ENCODE measurements at places on chromosomes 16 and 17.

GRCh38 chr17:75047398-75048098 is 523 bp downstream of the KCTD2 start:
- DNase-seq, result peak; percentile 49

GRCh38 chr17:39611401-39612112 is 3.8 kb upstream of the NEUROD2 start:
- no peak for DNase-seq

DNA sequence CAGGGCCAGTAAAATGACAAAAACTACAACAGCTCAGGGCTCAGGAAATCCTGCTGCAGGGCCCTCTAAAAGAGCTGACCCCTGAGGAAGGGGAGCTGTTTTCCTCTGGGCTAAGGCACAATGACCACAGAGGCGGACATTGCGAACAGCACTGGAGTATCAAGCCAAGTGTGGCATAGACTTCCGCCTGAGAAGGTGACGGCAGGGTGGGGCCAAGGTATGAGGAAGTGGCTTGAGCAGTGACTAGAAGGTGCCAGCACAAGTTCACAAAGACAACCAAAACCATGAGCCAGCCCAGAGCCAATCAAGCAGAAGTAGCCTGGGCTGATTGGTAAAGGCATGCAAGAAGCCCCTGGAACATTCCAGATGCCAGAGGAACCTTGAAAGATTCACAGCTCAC is 13.9 kb downstream of the ERN2 start:
- no peak for DNase-seq

GRCh38 chr16:51290442-51291285 is 139.6 kb upstream of the SALL1 start:
- no peak for DNase-seq

- no peak for DNase-seq
Measured at GRCh38 chr17:7110617-7111306, 3.9 kb downstream of the ASGR2 start.

GRCh38 chr16:51820176-51820575 is 669.1 kb upstream of the SALL1 start:
- DNase-seq, result no peak

- DNase-seq, result no peak
Measured at GRCh38 chr17:48612456-48612853, 1.6 kb upstream of the HOXB7 start.

GRCh38 chr16:34050787-34051320 is 591.4 kb downstream of the TP53TG3F start:
- no peak for DNase-seq

DNA sequence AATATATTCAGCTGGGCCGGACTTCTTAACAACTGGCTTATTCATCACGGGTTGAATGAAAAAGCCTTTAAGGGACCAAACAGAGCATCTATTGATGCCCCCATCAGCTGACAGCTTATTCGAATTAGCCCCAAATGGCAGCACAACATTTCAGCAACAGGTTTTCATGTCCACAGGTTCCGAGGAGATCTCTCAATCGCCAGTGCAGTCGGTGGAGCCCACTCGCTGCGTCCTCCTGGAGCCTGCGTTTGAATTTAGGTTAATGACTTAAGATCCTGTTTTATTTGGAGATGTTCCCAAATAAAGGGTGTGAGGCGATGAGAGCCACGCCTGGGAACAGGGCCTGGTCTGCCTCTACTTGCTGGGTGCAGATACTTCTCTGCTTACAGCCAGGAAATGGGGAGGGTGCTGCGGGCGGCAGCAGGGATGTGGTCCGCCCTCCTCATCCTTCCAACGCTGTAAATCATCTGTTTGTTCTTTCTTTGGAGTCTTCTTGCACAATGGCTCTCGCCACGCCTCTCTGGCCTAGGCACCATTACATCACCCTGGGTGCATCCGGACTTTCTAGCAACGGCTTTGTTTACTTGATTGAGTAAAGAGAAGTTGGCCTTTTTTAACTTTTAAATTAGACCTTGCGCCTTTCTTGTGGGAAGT is 22.6 kb downstream of the NDE1 start:
- peak; percentile 59 for DNase-seq

DNA sequence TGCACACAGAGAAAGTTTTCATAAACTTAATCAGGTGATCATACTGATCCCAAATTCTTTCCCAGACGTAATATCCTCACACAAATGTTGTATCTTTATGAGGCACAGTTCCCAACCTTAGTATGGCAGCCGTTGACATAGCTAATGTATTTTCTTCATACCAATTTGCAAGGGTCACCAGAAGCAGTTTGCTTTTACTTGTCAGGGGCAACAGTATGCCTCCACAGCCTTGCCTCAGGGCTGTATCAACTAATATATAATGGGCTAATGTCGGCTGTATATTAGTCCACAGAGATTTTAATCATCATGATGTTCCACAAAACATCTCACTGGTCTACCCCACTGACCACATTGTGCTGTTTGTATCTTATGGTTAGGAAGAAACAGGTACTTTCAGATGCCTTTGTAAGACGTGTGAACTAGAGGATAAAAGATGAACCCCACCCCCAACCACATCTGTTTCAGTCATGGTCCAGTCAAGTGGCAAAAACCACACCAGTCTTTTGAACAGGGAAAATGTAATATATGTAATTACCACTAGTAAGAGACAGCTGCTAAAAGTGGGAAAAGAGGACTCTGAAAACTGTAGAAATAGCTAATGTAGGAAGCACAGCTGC is 55.2 kb downstream of the GAN start:
- DNase-seq, result no peak

DNA sequence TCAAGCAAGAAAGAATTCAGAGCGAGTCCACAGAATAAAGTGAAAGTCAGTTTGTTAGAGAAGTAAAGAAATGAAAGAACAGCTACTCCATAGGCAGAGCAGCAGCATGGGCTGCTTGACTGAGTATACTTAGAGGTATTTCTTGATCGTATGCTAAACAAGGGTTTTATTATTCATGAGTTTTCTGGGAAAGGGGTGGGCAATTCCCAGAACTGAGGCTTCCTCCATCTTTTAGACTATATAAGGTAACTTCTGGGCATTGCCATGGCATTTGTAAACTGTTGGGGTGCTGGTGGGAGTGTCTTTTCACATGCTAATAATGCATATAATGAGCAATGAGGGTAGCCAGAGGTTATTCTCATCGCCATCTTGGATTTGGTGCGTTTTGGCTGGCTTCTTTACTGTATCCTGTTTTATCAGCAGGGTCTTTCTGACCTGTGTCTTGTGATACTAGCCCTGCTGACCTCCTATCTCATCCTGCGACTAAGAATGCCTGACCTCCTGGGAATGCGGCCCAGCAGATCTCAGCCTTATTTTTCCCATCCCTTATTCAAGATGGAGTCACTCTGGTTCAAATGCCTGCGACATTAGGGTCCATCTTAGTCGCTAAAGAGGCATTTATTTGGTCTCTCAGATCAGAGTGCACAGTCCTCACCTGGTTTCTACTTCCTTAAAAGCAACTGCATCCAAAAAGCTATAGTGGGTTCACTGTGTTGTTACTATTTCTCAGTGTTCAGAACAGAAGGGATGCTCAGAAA is 100.6 kb upstream of the CACNG5 start:
- no peak for DNase-seq

GRCh38 chr17:11176549-11176948 is 64.5 kb upstream of the SHISA6 start:
- no peak for DNase-seq

GRCh38 chr16:71723537-71724319 is 773 bp downstream of the PHLPP2 start:
- peak; percentile 86 for DNase-seq

- no peak for DNase-seq
Measured at GRCh38 chr16:86751076-86752030, 173.0 kb downstream of the FOXL1 start.

GRCh38 chr17:36183001-36183971 is 6.8 kb upstream of the TBC1D3B start:
- DNase-seq, result peak; percentile 55

GRCh38 chr16:17607075-17607509 is 136.3 kb upstream of the XYLT1 start:
- no peak for DNase-seq

GRCh38 chr16:66935314-66936011 is at the start of gene CES2:
TSS of gene CES2 (plus strand) at chr16:66935516. CDS start at chr16:66935636, 120 bp downstream.
- DNase-seq, result no peak

- DNase-seq, result no peak
Measured at GRCh38 chr16:86103320-86103719, 204.4 kb downstream of the IRF8 start.

GRCh38 chr17:10875984-10876555 is 38.2 kb upstream of the PIRT start:
- DNase-seq, result peak; percentile 44

GRCh38 chr16:88560714-88561484 is 9.3 kb upstream of the ZC3H18 start:
- no peak for DNase-seq

- no peak for DNase-seq
Measured at GRCh38 chr17:63634816-63635215, 12.6 kb downstream of the MAP3K3 start.

- no peak for DNase-seq
Measured at GRCh38 chr16:88290850-88291830, 91.6 kb upstream of the ZNF469 start.

GRCh38 chr16:57240851-57241250 is 4.2 kb upstream of the ARL2BP start:
- DNase-seq, result no peak

- no peak for DNase-seq
Measured at GRCh38 chr17:9036336-9036735, 15.0 kb downstream of the NTN1 start.

DNA sequence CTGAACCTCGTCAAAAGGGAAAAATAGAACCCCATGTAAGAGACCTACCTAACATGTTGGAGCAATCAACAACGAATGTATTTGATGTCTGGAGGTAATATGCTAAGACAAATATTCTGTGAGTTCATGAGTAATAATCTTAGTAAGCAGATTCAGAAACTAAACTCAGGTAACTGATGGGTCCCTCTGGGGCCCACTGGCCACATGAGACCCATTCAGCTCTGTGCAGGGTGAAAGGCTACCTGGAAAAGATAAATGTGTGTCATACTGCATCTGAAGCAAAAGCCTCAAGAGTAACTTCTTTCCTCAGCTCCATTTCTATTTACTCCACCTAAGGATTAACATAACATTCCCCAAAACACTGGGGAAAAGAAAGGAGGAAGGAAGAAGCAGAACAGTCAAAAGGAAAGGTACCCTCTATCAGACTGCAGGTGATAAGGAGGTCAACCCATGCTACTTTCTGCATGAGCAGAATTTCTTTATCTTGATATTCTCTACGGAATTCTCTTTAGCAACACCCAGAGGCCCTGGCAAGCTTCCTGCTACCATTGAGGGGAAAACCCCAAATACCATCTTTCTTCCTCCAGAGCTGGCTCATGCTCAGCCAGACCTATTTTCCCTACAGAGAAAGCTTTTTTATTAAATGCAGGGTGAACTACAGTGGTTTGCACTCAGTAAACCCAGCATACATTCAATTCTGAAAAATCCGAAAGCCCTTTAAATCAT is 37.7 kb upstream of the ABCA6 start:
- no peak for DNase-seq

DNA sequence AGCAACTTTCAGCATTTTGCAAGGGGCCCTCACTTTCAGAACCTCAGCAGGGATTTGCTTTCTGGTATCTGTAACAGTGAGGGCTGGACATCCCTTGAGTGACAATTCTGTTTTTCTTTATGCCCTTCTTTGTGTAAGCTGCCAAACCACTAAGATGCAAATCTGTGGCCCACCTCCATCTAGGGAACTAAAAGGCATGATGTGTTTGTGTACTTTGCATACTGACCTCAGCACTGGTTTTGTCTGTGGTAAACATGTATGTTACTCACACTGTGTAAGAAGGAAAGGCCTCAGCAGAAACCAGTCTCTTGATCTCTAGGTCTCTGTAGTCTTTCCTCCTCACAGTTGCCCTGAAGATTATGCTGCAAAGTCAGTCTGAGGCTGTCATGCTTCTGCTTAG is 396.6 kb upstream of the DYNLRB2 start:
- no peak for DNase-seq

- DNase-seq, result no peak
Measured at GRCh38 chr16:78310990-78311561, 211.6 kb downstream of the WWOX start.

Measured in stimulated activated naive CD8-positive, alpha-beta T cell treated with anti-CD3 and anti-CD28 coated beads, Interleukin-15, Interleukin-2, amounts not matched to agents 100 U/mL and 50 U/mL, for 24 hours (primary cell).